ENCODE measurements at places on chromosomes 3 and 15. TPM values are rescaled to one million over a fixed set of nuclear protein-coding genes. Genes with fewer than 3 reads are reported as not detected.

DNA sequence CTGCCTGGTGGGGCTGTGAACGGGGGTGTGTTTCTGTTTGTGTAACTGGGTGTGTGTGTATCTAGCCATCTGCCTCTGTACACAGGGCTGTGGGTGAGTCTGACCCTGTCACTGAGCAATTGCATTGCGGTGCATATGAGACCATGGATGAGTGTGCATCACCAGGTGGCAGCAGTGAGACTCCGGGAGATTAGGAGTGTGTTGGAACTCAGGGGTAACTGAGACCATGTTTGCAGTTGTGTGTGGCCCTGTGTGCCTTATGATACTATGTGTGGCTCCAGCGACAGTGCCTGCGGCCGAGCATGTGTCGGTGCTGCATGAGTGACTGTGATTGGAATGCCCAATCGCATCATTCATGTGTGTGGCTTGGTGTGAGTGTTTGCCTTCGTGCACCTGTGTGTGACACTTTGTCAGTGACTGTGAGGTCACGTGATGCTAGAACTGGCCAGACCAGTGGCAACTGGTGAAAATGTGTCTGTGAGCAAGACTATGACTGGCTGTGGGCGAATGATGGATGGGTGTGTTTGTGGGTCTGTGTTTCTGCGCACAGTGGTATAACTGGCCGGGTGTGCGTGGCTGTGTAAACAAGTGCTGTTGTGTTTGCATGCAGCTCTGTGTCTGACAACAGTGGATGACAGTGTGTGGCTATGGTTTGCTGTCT, 14.0 kb downstream of the VILL start:
- H3K4me1 ChIP-seq: no peaks in the 10 kb centered on the region
- no peaks in the 10 kb centered on the region for H3K27me3 ChIP-seq
- H3K27ac ChIP-seq: no peak overlapping the region

Gene SLC38A3
- 6.0 TPM for total RNA-seq

DNA sequence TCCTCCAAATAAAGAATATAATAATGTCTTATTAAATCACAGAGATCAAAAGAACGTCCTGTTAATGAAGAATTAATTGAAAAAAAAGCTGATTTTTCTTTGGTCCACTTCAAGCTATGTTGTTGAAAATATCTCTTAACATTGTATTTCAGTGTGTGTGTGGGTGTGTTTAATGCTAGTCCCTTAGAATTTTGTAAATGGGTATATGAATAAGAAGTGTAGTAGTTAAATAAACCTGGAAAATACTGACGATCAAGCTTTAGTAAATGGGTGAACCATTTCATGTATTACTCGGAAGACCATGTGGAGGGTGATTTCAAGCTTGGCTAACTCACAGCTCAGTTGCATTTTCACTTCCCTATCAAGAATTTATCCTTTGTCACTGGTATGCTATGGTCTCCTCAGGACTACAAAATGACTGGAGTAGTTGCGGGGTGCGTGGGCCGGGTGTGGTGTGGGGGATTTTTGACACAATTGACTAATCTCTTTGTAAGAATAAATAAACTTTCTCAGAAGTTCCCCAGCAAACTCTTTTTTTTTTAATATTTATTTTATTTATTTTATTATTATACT, 586.4 kb downstream of the GRM7 start:
- H3K4me3 ChIP-seq: no peak overlapping the region
- no peaks in the 10 kb centered on the region for H3K4me1 ChIP-seq
- no peaks in the 10 kb centered on the region for H3K27me3 ChIP-seq
- no peak overlapping the region for H3K27ac ChIP-seq
- H3K36me3 ChIP-seq: no peaks in the 10 kb centered on the region
- DNase-seq: no peak

Gene SEMA5B
- 1.2 TPM for total RNA-seq

Gene ECE2
- not detected for total RNA-seq

GRCh38 chr3:1235526-1236120, 142.8 kb downstream of the CNTN6 start:
- no peaks in the 10 kb centered on the region for H3K36me3 ChIP-seq
- no peak overlapping the region for H3K27ac ChIP-seq
- no peaks in the 10 kb centered on the region for H3K27me3 ChIP-seq
- no peak for DNase-seq
- H3K4me3 ChIP-seq: no peak overlapping the region
- H3K4me1 ChIP-seq: no peaks in the 10 kb centered on the region

DNA sequence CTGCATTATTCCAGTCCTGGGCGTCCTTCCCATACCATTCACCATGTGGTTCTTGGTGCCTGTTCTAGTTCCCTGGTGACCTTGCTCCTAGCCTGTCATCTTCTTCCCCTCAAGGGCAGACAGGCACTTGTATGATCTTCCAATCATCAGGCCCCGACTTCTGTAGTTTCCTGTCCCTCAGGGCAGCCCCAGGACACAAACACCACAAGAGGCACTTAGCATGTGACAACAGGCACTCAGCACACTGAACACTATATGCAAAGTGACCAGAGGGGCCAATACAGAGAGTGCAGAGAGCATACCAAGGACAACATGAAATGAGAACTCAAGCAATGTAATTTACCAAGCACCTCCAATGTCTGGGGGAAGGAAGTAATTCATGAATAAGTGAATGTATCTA, 17.9 kb downstream of the TMEM40 start:
- no peaks in the 10 kb centered on the region for H3K27me3 ChIP-seq
- no peak for DNase-seq
- H3K4me1 ChIP-seq: no peaks in the 10 kb centered on the region
- no peak overlapping the region for H3K27ac ChIP-seq
- no peak overlapping the region for H3K4me3 ChIP-seq
- H3K36me3 ChIP-seq: no peaks in the 10 kb centered on the region

Gene RPL39L
- 37.7 TPM for total RNA-seq

DNA sequence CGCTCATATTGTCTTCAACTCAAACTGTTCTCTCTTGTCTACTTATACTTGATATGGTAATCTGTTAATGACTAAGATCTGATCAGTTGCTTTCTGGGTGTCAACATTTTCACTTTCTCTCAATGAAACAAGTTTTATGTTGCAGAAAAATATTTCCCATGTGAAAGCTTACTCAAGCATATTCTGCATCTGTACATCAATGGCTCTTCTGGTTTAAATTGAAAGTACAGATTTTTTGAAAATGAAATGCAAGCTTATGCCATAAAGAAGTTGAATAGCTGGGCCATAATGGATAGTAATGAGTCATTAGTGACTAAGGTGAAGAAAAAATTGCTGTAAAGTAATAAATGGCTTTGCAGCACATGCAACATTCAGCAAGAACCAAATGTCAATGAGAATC, 140.7 kb downstream of the BCHE start:
- no peaks in the 10 kb centered on the region for H3K27me3 ChIP-seq
- no peak overlapping the region for H3K27ac ChIP-seq
- H3K4me1 ChIP-seq: no peaks in the 10 kb centered on the region
- DNase-seq: no peak

Gene ISL2
- total RNA-seq: 0.51 TPM

GRCh38 chr15:52183562-52184173, 7.5 kb downstream of the GNB5 start:
- peak; percentile 36 for DNase-seq
- no peak overlapping the region for H3K4me3 ChIP-seq
- H3K27ac ChIP-seq: no peak overlapping the region
- no peaks in the 10 kb centered on the region for H3K36me3 ChIP-seq

DNA sequence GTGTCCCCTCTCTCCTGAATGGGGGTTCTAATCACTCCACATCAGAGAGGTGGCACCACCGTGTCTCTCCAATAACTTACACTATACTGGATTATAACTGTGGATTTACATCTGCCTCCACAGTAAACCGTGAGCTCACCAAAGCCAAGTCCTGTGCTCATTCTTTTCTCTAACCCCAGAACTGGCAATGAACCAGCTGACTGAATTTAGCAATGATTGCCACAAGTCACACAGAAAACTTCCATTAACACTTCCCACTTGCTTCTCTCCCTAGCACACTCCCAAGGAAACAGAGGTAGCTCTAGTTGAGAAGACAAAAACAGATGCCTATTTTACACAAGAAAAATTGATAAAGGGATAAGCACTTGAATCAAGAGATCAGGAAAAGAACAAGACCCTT, 361.3 kb downstream of the ULK4 start:
- DNase-seq: no peak
- H3K4me3 ChIP-seq: no peak overlapping the region
- no peaks in the 10 kb centered on the region for H3K36me3 ChIP-seq
- H3K27me3 ChIP-seq: no peaks in the 10 kb centered on the region
- no peaks in the 10 kb centered on the region for H3K4me1 ChIP-seq

Gene TMPRSS7
- total RNA-seq: not detected

Gene ANKUB1
- not detected for total RNA-seq

GRCh38 chr3:45933591-45933990, 9.7 kb upstream of the CXCR6 start:
- H3K4me1 ChIP-seq: no peaks in the 10 kb centered on the region
- DNase-seq: no peak
- no peak overlapping the region for H3K27ac ChIP-seq
- H3K36me3 ChIP-seq: no peaks in the 10 kb centered on the region
- no peak overlapping the region for H3K4me3 ChIP-seq

DNA sequence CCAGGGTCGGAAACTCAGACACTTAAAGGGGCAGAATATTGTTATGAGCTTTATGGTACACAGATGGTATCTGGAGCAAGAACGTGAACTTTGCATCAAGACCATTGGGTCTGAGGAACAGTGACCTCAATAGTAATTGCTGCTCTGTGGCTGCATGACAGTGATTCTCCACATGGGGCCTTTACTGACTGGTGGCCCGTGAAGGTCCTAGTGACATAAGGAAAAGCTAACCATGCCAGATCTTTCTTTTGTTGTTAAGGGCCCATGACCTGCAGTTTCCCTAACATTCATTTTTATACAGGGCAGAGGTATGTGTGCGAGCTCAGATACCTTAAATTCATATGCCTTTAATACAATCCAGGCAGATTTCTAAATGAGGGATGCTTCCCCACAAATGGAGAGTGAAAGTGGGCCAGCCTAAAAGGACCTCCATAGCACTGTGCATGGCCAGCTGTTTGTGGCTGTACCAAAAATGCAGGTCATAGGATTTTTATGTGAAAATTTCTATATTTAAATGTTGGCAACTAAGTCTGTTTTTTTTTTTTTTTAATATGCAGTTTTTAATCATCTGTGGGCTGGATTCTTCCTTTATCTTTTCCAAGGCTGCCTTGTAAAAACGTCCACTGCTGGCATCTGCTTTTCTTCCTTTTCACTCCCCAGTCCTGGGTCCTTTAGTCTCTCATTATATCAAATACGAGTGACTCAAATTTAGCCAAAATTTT, 188.0 kb upstream of the IL12A start:
- no peak overlapping the region for H3K4me3 ChIP-seq
- no peaks in the 10 kb centered on the region for H3K36me3 ChIP-seq
- DNase-seq: no peak
- H3K27me3 ChIP-seq: no peaks in the 10 kb centered on the region
- H3K27ac ChIP-seq: no peak overlapping the region

GRCh38 chr15:74906067-74906449, 593 bp downstream of the FAM219B start:
- H3K4me3 ChIP-seq: peak overlapping the region; percentile 94
- H3K36me3 ChIP-seq: peaks cover 18% of the 10 kb centered on the region
- peaks cover 13% of the 10 kb centered on the region for H3K4me1 ChIP-seq
- DNase-seq: no peak
- H3K27ac ChIP-seq: peak overlapping the region; percentile 95

Gene GOLGA6D
- total RNA-seq: not detected

GRCh38 chr15:68598171-68599152, 19.7 kb downstream of the CORO2B start:
- no peaks in the 10 kb centered on the region for H3K27me3 ChIP-seq
- H3K36me3 ChIP-seq: no peaks in the 10 kb centered on the region
- no peaks in the 10 kb centered on the region for H3K4me1 ChIP-seq
- H3K27ac ChIP-seq: no peak overlapping the region
- H3K4me3 ChIP-seq: no peak overlapping the region

DNA sequence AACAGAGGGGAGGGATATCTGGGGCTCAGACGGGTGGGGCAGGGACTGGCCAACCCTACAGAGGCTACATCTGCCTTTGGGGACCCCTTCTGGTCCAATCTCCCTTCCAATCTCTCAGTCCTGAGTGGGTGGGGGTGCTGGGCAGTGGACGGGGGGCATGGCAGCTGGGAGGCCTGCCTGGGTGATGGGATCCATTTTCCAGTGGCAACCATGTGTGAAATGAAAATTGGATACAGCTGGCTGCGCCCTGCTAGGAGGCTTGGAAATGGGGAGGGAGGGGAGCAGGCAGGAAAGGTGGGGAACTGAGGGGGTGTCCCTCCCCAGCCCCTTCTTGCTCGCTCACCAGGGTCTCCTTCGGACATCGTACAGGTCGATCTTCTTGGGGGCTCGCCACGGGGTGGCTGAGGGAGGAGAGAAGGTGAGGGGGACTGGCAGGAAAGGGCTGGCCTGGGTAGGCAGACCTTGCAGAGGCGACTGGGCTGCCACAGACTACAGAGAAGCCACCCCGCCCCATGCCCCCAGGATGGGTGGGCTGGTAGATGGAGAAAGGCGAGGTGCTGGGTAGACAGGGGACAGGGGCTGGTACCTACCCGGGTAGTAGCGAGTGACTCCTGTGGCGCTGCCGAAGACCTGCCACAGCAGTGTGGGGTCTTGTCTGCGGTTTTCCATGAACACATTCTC, 21.2 kb upstream of the TMEM115 start:
- H3K4me1 ChIP-seq: no peaks in the 10 kb centered on the region
- no peaks in the 10 kb centered on the region for H3K36me3 ChIP-seq
- no peak overlapping the region for H3K4me3 ChIP-seq
- no peak overlapping the region for H3K27ac ChIP-seq

- no peaks in the 10 kb centered on the region for H3K4me1 ChIP-seq
- no peaks in the 10 kb centered on the region for H3K27me3 ChIP-seq
- H3K4me3 ChIP-seq: no peak overlapping the region
- no peaks in the 10 kb centered on the region for H3K36me3 ChIP-seq
These were observed 35.5 kb upstream of the ATP1B3 start for GRCh38 chr3:141840737-141841544.

DNA sequence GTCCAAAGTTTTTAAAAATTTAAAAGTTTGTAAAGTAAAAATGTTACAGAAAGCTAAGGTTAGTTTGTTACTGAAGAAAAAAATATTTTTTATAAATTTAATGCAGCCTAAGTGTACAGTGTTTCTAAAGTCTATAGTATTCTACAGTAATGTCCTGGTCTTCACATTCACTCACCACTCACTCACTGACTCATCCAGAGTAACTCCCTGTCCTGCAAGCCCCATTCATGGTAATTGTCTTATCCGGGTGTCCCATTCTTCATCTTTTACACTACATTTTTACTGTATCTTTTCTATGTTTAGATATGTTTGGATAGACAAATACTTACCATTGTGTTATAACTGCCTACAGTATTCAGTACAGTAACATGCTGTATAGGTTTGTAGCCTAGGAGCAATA, 36.7 kb upstream of the ATP10A start:
- no peaks in the 10 kb centered on the region for H3K36me3 ChIP-seq
- H3K27ac ChIP-seq: no peak overlapping the region
- no peaks in the 10 kb centered on the region for H3K27me3 ChIP-seq
- no peaks in the 10 kb centered on the region for H3K4me1 ChIP-seq
- no peak overlapping the region for H3K4me3 ChIP-seq
- no peak for DNase-seq

Gene RBMS3
- 1.1 TPM for total RNA-seq

DNA sequence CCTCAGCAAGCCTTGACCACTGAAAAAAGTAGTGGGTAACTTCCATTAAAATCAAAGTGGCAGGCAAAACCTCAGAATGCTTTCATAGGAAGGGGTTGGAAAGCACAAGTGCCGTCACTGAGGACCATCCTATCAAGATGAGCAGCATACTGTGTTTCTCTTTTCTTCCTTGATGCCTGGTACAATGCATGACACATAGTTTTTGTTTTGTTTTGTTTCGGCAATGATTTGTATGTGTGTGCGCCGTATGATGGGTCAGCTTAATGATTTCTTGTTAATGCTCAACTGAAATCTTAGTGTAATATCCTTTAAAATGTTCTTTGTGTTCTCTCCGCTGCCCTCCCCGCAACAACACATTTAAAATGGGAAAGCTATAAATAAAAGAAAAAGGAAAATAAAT, 476.4 kb upstream of the KCNMB2 start:
- H3K4me3 ChIP-seq: no peak overlapping the region
- no peak overlapping the region for H3K27ac ChIP-seq
- H3K36me3 ChIP-seq: no peaks in the 10 kb centered on the region
- H3K4me1 ChIP-seq: no peaks in the 10 kb centered on the region
- no peak for DNase-seq

Measured in Panc1 (cell line).